ENCODE measurements at places on chromosomes 12 and 14. TPM values are rescaled to one million over a fixed set of nuclear protein-coding genes. Genes with fewer than 3 reads are reported as not detected.
A peak's percentile ranks its signal among the peaks of the same experiment; 100 is the strongest.

The MYF5 gene
- total RNA-seq: not detected

DNA sequence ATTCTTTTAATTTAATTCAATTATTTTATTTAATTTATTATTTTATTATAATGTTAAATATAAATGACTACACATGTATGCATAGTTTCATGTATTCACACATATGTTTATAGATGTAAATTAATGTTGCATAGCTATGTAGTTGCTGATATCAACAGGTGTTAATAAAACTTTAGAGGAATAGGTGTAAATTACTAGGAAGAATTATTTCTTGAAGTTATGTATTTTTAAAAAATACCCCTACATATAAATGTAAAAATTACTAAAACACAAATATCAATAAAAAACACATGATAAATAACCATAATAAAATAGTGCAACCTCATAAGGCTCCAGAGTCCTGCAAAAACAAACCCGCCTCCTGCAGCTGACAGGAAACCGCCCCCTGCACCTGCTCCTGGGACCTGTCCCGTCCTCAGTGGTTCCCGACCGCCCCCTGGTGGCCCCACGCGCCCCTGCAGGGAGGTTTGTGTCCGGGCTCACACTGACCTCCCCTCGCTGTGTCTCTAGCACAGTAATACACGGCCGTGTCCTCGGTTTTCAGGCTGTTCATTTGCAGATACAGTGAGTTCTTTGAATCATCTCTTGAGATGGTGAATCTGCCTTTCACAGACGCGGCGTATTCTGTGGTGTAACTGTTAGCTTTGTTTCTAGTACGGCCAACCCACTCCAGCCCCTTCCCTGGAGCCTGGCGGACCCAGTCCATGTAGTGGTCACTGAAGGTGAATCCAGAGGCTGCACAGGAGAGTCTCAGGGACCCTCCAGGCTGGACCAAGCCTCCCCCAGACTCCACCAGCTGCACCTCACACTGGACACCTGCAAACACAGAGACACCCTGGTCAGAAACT is 1264.0 kb downstream of the TMEM121 start:
- no peak overlapping the region for H3K4me3 ChIP-seq
- no peaks in the 10 kb centered on the region for H3K27me3 ChIP-seq
- DNase-seq: peak; percentile 57
- H3K4me1 ChIP-seq: no peaks in the 10 kb centered on the region
- H3K27ac ChIP-seq: no peak overlapping the region
- no peaks in the 10 kb centered on the region for H3K36me3 ChIP-seq

- no peak overlapping the region for H3K27ac ChIP-seq
- no peaks in the 10 kb centered on the region for H3K36me3 ChIP-seq
- no peak overlapping the region for H3K4me3 ChIP-seq
- DNase-seq: no peak
- H3K4me1 ChIP-seq: peaks cover 38% of the 10 kb centered on the region
Observed at GRCh38 chr14:33674927-33675326, 275.9 kb downstream of the EGLN3 start.

DNA sequence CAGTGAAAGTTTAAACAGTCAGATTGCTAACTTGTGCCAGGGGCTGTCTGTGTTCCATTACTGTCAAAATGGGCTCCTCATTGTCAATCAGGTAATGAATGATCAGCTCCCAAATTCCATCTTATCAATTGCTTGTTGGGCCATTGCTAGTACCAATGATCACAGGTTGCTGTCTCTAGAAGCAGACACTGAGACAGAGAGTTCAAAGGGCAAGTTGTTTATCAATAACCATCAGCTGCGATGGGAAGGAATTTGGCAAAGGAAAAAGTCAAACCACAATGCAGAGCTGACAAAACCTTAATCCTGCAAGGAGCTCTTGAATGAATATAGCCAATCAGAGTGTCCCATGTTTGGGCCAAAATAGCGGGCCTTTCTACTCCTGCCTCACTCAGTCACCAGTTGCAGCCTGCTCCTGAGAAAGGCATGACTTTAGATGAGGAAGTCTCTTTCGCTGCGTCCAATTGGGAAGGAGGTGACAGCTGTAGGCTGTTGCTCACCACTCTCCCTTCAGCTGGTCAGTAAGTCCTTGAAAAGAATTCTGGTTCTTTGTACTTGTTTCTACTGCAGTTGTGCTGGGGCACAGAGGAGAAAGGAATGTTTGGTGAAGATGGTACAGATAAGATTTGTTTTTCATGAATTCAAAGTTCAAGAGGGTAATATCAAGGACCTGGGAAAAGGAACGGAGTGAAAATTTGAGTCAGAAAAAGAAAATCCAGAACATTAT is 179.2 kb upstream of the PDE3A start:
- no peaks in the 10 kb centered on the region for H3K27me3 ChIP-seq
- H3K4me3 ChIP-seq: no peak overlapping the region
- H3K36me3 ChIP-seq: no peaks in the 10 kb centered on the region
- H3K27ac ChIP-seq: no peak overlapping the region
- H3K4me1 ChIP-seq: no peaks in the 10 kb centered on the region

Measured in SJSA1 (cell line).